Mucosa of descending colon (tissue), 3 donors: ENCODE measurements at places on chromosomes 1 and 21.

DNA sequence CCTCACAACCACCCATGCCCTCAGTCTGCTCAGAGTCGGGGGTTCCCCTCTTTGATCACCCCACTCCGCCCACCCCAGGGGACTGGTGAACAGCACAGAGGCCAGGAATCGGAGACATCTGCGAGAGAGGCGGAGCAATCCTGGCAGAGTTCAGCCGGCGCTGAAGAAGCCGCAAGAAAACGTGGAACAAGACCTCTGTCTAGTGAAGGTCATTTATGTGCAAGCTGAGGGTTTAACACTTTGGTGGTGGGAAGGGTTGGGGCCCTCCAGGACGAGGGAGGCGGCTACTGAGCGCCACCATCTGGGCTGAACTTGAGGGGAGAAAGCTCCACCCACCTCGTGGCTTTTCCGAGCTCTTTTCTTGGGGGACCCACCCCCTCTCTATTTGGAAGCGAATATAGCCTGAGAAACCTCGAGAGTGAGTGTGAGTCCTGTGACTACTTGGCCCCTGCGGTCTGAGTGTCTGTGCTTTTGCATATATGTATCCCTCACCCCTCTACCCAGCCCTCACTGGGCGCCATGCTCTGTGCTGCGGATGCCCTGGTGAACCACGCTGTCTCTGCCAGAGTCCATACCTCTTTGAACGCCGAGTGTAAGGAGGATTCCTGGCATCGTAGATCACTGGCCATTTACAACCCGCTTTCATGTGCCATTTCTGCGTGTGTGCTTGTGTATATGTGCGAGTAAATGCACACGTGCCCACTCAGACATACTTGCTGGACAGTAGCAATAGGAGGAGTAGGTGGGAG is 1.2 kb upstream of the EPHA10 start:
- no peak for DNase-seq

DNA sequence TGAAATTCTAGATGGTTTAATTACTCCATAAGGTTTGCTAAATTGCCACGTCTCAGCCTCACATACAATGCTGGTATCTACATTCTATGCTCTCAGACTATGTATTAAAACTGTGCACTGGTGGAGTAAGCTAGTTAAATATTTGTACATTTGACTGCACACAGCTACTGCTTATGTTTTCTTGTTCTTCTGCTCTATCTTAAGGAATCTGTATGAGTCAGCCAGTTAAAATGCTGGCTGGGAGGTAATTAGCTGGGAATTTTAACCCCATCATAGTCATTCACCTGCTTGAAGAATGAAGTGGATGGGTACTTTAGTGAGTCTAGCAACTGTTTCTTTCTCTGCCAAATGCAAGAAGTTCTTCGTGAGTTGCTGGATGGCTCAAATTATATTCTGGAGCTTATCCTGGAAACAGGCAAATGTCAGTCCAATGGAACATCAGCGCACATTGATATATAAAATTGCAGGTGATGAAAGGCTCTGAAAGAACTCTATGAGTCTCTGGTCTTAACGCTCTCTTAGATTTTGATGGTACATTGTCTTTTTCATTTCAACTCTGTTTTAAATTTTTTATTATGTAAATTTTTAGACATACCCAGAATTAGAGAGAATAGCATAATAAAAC is 83.4 kb downstream of the BACH1 start:
- DNase-seq = no peak

GRCh38 chr21:36117286-36117741 is 17.6 kb upstream of the CBR3 start:
- DNase-seq = no peak

DNA sequence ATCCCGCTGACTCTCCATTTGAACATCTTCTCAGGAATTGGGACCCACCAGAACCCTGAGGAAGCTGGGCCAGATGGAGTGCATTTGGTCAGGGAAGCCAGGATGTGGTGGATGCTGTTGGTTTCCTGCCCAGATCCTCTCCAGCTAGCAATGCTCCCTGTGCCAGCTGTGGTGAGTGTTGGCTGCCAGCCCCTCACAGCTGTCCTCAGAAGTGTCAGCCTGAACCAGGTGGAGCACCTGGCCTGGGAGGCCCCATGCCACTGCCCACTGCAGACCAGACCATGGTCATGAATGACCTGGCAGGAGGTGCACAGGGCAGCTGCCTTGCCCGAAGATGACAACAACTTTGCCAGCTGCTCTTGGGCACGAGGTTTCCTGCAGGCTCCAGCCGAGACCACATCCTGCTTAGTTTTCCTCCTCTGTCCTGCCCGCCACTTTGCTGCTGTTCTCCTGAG is 54.4 kb downstream of the PRSS38 start:
- no peak for DNase-seq

GRCh38 chr1:182649041-182649440 is 35.3 kb downstream of the RGS8 start:
- no peak for DNase-seq

DNA sequence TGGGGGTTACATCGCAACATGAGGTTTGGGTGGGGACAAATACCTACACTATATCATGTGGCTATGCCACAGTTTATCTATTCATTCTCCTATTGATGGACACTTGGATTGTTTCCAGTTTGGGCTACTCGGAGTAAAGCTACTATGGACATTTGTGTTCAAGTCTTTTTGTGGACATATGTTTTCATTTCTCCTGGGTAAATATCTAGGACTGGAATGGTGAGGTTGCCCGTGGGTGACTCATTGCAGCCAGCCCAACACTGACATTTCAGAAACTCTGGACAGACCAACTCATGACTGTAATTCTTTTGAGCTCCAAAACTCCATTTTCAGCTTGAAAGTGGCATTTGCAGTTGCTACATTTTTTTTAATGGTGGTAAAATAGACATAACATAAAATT is 82.7 kb downstream of the KAZN start:
- DNase-seq = no peak

DNA sequence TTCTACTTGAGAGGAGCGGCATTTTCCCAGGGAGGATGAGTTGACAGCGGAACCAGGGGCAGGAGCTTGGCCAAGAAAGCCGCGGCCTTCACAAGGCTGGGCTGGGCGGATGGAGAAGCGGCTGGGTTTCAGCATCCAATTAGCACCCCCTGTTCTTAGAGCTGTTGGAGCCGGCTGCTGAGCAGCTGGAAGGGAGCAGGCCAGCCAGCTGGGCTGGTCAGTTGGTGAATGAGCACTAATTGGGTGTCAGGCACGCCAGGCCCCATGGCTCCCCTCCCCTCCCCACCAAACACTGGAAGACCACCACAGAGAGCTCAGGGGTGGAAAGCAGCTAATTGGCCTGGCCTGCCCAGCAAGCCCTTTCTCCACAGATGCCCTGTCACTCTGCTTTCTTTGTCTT is 245.6 kb downstream of the RRAGC start:
- DNase-seq = no peak

- no peak for DNase-seq
Measured at GRCh38 chr1:41447995-41448770, 36.3 kb downstream of the EDN2 start.

DNA sequence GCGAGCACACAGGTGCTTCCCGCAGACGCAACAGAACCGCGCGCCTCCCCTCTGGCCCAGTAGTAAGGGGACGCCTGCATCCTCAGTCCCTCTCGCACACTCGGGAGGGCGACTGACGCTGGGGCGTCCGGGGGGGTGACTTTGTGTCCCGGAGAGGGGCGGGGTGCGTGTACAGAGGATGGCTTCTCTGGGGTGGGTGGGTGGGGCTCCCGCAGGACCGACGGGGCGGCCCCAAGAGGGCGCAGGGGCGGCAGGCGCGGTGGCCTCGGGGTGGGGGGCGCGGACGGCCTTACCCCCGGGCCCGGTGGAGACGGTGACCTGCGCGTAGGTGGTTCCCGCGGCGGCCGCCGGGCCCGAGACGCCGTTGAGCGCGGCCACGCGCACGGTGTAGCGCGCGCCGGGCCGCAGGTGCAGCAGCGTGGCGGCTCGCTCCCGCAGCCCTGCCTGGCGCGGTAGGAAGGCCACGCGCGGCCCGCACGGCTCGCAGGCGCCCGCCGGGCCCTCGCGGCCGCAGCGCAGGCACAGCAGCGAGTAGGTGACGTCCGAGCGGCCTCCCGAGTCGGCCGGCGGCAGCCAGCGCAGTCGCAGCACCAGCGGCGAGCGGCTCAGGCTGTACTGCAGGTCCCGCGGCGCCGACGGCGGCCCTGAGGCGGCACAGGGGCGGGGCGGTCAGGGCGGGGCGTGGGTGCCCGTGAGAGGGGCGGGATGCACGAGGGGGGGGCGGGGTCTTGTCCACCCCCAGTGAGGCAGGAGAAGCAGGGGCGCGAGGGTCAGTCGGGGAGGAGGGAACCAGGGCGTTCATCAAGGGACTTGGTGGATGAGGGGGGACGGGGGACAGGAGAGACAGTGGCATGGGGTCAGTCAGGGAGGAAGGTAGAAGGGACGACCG is 12.1 kb downstream of the EPHA10 start:
- DNase-seq = peak; percentile 74

- DNase-seq = no peak
Measured at GRCh38 chr1:174406421-174406820, 41.3 kb upstream of the GPR52 start.

GRCh38 chr1:31373897-31374486 is 1.1 kb upstream of the FABP3 start:
- DNase-seq = no peak

- DNase-seq = no peak
Measured at GRCh38 chr1:46131712-46132528, 509 bp downstream of the PIK3R3 start.

DNA sequence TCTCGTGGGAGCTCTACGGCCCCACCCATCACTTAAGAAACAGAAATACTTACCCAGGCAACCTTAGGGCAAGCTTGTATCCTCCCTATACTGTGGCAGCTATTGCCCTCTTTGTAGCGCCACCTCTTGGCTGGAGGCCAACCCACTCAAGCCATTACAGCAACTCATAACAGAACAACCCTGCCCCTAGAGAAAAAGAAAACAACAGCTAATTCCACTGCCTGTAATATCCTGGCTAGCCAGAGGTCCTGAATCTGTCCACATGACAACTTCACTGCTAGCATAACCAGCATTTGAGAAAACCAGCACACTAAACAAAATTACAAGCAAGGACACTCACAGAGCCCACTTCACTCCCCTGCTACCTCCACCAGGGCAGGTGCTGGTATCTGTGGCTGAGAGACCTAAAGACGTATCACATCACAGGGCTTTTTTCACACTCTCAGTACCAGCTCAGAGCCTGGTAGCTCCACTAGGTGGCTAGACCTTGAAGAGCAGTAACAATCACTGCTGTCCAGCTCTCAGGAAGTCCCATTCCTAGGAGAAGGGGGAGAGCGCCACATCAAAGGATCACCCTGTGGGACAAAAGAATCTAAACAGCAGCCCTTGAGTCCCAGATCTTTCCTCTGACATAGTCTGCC is 14.5 kb upstream of the MX1 start:
- DNase-seq = peak; percentile 80

DNA sequence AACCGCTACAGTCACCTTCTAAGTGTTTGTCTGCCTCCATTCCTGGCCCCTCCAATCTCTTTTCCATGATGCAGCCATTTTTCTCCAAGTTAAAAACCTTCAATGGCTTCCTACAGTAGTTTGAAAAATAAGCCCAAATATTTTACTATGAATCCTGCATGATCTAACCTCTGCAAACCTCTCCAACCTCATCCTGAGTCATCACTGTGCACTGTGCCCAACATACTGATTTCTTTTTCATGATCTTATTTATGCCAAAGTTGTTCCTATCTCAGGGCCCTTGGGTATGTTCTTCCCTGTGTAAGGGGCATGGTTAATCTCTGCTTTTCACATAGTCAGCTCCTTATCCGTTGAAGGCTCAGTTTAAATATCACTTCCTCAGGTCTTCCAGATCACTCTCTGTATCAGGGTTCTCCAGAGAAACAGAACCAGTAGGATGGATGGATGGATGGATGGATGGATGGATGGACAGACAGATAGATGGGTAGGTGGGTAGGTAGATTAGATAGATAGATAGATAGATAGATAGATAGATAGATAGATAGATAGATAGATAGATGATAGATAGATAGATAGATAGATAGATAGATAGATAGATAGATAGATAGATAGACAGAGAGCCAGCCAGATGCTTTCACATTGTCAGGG is 18.1 kb upstream of the PTPN14 start:
- no peak for DNase-seq

DNA sequence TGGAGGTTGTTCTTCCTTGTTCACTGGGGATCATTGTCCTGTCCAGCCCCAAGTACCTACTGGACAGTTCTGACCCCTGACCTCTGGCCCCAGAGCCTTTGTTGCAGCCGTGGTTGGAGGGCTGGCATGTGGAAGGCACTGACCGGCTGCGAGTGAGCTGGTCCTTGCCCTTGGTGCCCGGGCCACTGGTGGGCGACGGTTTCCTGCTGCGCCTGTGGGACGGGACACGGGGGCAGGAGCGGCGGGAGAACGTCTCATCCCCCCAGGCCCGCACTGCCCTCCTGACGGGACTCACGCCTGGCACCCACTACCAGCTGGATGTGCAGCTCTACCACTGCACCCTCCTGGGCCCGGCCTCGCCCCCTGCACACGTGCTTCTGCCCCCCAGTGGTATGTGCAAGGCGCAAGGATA is 11.4 kb downstream of the TIE1 start:
- DNase-seq = no peak

GRCh38 chr1:224743608-224744164 is 127.6 kb downstream of the CNIH3 start:
- no peak for DNase-seq

- DNase-seq = no peak
Measured at GRCh38 chr1:11320153-11320936, 47.3 kb downstream of the UBIAD1 start.

DNA sequence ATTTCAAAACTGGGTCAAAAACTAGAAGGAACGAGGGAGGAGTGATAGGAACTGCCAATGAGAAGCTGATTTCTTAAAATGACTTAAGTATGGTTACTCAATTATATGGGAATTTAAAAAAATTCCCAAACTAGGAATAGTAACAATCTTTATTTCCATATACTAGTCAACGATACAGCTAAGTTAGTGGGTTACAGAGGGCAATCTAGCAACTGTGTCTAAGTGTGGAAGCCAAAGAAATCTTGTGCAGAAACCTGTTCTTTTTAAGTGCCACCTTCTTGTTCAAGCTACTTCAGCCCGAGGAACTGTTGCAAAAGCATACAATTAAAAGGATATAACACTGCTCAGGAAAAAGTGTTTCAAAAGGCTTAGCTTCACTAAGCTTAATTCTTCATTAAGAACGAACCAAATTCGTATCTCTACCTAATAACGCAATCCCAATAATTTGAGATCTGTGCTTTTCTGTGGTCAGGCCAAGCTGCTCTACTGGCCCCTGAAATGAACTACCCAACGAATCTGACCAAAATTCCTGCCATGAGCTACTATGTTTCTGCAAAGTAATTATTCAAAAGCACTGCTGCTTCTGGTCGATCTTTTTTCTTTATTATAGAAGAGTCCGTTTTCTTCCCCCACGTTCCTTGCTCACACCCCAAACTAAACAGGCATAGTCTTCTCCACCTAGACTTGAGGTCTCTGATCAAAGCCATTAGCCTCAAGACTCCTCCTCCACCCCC is 1.8 kb downstream of the USP24 start:
- no peak for DNase-seq

- DNase-seq = peak; percentile 28
Measured at GRCh38 chr1:198934901-198935305, 296.1 kb downstream of the PTPRC start.
